ENCODE measurements at places on chromosomes 16 and 17.

DNA sequence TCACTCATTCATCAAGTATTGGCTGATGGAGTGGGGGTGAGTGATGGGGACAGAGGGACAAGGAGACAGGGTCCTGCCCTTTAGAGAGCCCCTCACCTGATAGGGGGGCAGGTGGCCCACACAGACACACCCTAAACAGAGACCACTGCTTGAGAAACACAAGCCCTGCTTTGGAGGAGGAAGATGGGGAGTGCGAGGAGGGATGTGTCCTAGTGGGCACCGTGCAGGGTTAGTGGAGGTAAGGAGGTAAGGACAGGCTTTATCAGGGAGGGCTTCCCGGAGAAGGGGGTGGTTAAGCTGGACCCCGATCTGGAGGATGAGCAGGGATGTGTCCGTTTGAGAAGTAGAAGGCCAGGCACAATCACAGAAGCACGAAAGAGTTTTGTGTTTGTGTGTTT is 8.2 kb upstream of the SMTNL2 start:
- no peak for DNase-seq

- no peak for DNase-seq
These were observed 137.1 kb downstream of the GAS7 start for GRCh38 chr17:10061111-10061845.

GRCh38 chr16:57984443-57985203 is 13.7 kb upstream of the CNGB1 start:
- no peak for DNase-seq

GRCh38 chr17:4895657-4896331 is 3.5 kb upstream of the C17orf107 start:
- DNase-seq = no peak

DNA sequence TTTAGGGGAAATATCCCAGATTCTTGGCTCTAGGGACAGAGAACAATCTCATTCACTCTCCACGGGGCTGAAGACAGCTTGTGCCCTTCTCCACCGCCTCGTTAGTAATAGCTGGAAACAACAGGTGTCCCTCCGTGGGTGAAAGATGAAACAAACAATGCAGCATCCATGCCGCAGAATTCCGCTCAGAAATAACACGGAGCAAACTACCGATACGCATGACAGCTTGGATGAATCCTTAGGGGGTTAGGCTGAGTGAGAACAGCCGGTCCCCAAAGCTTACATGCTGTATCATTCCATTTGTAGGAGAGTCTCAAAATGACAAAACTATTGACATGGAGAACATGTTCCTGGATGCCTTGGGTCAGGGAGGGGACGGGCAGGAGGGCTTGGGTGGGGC is 29.4 kb upstream of the CACNG1 start:
- no peak for DNase-seq

Data from RCC 7860 (cell line).